ENCODE measurements at places on chromosomes 2 and 18.

DNA sequence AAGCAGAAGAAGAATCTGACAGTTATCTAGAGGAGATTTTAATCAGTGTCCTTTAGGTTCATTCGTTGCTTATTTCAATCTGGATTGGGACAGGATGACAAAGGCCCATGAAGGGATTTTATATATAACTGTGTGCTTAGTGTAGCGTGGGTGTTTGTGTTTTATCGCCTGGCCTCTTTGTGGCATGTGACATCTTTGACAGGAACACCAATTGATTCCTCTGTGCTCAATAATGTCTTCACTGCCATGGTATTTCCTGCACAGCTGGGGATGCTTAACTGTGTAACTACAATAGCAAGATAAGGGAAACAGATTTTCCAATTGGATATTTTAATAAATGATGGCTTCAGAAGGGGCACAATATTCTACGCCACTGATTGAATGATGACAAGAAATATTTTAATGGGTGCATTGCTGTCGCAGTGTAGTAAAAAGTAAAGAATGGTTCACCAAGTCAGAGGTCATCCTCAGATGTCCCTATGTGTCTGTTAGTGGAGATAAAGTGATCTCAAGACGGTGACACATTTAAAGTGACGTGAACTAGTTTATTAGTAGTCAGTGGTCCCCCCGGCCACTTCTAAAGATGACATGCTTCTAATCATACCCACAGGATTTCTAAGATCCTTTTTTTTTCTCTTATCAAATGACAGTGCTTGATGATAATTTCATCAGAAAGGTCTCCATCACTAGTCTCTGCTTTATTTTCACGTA lies 160.4 kb downstream of the AGAP1 start:
- no peak for DNase-seq

- no peak for DNase-seq
Measured at GRCh38 chr2:149597050-149597667, 9.6 kb upstream of the MMADHC start.

DNA sequence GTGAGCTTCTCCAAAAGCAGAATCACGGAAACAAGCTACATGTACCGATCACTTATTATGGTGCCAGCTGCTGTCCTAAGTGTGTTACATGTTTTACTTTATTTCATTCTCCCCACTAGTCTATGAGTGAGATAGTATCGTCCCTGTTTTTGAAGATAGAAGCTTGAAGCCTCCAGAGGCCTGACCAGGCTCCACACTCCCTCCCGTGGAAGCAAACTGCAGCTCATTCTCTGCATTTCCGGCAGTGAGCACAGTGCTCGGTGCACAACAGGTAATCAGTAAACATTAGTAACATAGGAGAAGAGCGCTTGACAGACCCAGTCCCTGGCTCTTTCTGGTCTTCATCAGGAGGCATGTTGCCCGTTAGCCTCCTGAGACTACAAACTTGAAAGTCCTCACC lies 72.9 kb downstream of the ZBTB7C start:
- DNase-seq = no peak

GRCh38 chr18:6782861-6783260 lies 53.3 kb downstream of the ARHGAP28 start:
- DNase-seq = peak; percentile 32

- no peak for DNase-seq
Measured at GRCh38 chr18:76384861-76385680, 110.0 kb downstream of the ZNF516 start.

- DNase-seq = no peak
Measured at GRCh38 chr2:36572719-36573059, 25.3 kb downstream of the FEZ2 start.

DNA sequence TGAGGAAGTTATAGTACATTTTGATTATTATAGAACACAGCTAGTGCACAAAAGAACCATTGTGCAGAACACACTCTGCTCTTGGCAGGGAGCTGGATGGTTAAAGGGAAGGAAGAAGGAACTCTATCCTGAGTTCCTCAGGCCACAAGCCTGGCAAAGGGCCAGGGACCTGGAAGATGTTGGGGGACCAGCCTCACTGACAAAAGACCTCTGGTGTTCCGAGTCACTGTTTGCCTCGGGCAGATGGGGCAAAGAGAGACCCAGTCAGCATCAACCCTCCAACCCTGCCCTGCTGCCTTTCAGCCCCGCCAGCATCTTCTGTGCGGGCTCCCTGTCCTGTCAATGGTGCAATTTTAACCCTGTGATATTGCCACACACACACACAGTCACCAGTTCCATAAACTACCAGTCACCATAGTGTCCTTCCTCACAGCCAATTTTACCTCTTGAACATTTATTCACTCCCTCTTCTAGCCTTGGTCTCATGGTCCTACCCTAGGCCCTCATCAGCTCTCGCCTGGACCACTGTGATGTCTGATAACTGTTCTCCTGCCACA lies 21.9 kb downstream of the NEMP2 start:
- no peak for DNase-seq

DNA sequence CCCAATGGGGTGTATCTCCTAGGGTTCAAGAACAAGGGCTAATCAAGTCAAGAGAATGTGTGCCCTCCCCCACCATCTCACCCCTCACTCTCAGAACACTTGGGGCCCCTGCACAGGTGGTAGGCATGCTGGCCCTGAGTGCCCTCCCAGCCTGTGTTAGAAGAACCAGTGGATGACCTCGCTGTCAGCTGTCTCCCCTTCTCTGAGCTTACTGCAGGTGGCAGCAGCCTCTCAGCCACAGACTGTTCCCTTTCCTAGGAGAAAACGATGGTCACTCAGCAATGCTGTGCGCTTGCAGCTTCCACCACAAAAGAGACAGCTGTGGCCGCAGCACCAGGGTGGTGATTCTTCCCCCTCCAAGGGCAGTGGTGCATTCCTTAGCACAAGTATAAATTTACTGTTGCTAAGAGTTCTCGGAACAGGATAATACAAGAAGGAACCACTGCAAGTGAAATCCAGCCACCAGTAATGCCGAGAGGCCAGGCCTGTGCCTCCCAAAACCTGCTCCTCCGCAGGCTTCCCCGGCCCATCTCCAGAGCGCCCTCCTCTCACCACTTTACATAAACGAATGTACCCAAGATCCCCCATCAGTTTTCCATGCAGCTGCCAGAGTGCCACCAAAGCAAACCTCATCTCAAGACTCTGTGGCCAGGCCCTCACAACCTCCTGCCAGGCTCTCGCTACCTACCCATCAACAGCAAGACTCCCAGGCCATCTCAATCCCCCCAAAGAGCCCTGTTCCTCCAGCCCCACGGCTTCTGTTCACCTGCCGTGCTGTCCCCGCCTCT lies 935 bp upstream of the RAMP1 start:
- DNase-seq = peak; percentile 89

- peak; percentile 77 for DNase-seq
Measured at GRCh38 chr2:191696001-191696400, 18.1 kb downstream of the NABP1 start.

Data from kidney (tissue), 22 donors.